ENCODE measurements at places on chromosomes 4 and X.

GRCh38 chr4:15586066-15586465 is 69.1 kb downstream of the FBXL5 start:
- no peak for DNase-seq

GRCh38 chr4:175457956-175458355 is 354.1 kb downstream of the GPM6A start:
- DNase-seq: no peak

- DNase-seq: no peak
These were observed 78.2 kb downstream of the NPFFR2 start for GRCh38 chr4:72109959-72110497.

- DNase-seq: no peak
These were observed 58.1 kb upstream of the BCOR start for GRCh38 chrX:40155589-40156469.

DNA sequence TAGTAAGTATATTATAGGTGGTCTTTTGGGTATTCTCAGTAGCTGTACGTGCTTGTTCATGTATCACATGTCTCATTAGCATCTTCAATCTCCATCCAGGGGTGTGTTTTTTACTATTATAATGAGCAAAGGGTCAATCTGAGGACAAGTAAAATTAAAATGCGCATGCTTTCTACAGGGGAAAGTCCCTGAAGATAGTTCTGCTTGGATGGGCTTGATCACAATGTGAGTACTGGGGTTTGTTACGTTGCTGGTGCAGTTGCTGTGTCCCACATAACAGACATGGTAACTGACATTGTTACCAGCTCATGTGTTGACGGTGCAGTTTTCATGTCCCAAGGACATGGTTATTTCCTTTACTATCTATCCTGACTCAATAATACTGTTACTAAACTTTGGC is 65.9 kb downstream of the UCHL1 start:
- no peak for DNase-seq

DNA sequence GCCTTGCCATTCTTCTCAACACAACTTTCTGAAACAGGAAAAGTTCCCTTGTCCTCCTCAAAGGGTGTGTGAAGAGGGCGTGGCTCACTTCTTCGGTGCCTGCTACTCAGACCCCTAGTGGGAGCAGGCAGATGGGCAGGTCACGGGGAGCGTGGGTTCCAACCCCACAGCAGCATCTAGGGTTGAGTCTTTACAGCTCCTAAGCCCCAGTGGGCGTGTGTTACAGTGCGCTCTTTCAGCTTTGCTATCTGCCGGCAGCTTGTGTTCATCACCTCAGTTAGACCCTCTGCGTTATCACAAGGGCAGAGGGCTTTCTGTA is 57.5 kb upstream of the KLF3 start:
- DNase-seq: peak; percentile 71

DNA sequence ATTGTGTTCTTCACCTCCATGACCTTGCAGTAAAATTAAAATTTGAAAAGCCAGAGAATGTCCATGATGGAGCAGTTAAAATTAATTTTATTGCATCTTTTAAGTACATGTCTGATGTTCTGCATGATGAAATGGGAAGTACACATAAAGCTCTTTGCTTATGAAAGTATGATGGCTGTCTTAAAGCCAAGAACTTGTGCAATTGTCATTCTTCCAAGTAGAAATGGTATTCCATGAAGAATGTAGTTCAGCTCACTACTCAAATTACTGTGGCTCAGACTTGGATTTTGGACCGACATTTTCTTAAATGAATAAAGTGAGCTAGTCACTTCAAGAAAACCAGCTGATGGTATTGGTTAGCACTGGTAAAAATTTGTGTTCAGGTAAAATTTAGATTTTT is 161.7 kb upstream of the CXCL13 start:
- no peak for DNase-seq

DNA sequence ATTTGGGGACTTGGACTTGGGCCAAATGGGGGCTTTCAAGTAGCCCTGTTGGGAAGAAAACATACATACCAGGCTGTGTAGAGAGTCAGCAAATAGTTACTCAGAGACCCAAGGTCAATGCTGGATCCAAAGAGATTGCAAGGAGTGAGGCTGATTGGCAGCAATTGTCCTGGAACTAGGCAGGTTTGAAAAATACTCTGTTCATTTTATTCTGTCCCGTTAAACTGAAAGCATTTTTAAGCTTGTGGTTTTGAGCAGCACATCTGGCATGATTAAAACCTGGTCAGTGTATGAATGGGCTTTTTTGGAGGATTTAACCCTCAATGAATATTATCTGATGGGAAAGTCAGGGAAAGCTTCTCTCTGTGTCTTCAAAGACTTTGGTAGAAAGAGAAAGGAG is 294.3 kb upstream of the BOD1L1 start:
- no peak for DNase-seq

GRCh38 chrX:68163441-68163840 is 269.9 kb downstream of the OPHN1 start:
- peak; percentile 38 for DNase-seq

GRCh38 chrX:153598541-153599191 is at the start of gene CCNQ:
TSS of gene CCNQ (minus strand) at chrX:153599139. CDS start at chrX:153599073, 66 bp downstream.
- peak; percentile 13 for DNase-seq

GRCh38 chr4:56038487-56039162 is 89.9 kb downstream of the CEP135 start:
- DNase-seq: no peak

- DNase-seq: no peak
These were observed 621 bp upstream of the SUV39H1 start for GRCh38 chrX:48695925-48696300.

DNA sequence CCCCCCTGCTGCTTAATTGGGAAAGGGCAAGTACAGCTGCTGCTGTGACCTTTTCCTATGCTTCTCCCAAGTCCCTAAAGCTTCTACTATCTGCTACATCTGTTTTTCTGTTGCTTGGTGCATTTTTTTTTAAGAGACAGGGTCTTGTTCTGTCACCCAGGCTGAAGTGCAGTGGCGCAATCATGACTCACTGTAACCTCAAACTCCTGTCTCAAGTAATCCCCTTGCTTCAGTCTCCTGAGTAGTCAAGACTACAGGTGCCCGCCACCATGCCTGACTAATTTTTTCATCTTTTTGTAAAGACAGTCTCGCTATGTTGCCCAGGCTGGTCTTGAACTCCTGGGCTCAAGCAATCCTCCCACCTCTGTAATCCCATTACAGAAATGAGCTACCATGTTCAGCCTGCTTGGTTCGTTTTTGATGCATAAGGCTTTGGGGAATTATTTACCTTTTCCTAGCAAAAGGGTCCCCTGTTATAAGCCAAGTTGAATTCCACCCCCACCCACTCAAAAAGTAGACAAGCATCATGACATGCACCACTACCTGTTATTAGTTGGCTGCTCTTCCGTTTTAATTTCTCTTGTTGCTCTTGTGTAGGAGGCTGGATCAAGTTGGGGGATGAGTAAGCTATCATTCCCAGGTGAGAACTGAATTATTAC is 39.6 kb downstream of the DGKK start:
- DNase-seq: no peak

GRCh38 chr4:26288355-26288909 is 32.4 kb upstream of the RBPJ start:
- peak; percentile 35 for DNase-seq

DNA sequence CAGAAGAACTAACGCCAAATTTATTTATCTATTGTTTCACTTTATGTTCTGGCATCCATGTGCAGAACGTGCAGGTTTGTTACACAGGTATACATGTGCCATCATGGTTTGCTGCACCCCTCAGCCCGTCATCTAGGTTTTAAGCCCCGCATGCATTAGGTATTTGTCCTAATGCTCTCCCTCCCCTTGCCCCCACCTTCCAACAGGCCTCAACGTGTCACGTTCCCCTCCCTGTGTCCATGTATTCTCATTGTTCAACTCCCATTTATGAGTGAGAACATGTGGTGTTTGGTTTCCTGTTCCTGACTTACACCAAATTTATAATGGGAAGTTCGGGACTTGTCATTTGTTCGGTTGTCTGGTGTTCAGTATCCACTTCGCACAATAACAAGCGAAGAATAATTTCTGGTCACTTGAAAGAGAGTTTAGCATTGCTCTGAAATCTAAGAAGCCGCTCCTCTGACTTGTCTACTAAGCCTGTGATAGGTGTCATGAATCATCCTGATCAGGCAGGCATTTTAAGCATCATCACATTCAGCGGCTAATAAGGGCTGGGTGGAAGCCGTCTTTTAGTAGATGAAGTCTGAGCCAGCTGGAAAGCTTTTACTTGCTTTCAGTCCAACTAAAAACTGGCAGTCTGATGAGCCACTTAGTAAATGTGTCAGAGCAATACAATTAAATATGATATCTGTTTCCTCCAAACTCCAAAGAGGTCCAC is 1065.7 kb upstream of the PABPC4L start:
- no peak for DNase-seq

GRCh38 chrX:71536285-71536684 is 3.4 kb downstream of the OGT start:
- DNase-seq: no peak
